ENCODE measurements at places on chromosomes 12 and 14.

DNA sequence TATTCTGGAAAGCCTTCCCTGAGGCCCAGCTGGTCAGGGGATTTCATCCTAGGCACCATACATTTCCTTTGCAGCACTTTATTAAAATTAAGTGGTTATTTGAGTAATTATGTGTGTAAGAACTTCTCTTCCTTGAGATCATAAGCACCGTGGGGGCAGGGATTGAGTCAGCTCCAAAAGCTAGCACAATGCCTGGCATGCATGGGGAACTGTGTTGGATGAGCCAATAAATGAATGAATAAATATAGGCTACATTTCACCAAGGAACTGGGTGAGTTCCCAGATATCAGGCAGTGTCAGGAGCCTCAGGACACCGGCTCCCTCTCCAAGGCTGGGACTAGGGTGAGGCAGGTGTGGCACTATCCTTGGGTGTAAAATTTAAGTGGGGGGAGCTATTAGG is 82.8 kb upstream of the FBXO21 start:
- no peak for DNase-seq

- DNase-seq = no peak
Observed at GRCh38 chr14:72554994-72555608, 338.8 kb downstream of the DPF3 start.

DNA sequence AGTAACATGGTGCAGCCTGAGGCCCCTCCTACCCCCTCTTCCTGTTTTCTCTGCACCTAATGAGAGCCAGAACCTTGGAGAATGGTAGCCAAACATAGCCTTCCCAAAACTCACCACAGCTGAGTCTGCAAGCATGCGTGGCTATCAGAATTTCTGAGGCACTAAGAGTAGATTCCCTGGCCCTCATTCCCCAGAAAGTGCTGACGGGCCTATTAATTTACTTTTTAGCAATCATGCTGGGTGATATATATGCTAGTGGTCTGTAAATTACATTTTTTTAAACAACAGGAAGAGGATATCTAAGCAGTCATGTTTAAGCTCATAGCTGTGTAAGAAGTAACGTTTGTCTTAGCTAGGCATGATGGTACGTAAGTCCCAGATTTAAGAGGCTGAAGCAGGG is 30.4 kb downstream of the KANSL2 start:
- no peak for DNase-seq

DNA sequence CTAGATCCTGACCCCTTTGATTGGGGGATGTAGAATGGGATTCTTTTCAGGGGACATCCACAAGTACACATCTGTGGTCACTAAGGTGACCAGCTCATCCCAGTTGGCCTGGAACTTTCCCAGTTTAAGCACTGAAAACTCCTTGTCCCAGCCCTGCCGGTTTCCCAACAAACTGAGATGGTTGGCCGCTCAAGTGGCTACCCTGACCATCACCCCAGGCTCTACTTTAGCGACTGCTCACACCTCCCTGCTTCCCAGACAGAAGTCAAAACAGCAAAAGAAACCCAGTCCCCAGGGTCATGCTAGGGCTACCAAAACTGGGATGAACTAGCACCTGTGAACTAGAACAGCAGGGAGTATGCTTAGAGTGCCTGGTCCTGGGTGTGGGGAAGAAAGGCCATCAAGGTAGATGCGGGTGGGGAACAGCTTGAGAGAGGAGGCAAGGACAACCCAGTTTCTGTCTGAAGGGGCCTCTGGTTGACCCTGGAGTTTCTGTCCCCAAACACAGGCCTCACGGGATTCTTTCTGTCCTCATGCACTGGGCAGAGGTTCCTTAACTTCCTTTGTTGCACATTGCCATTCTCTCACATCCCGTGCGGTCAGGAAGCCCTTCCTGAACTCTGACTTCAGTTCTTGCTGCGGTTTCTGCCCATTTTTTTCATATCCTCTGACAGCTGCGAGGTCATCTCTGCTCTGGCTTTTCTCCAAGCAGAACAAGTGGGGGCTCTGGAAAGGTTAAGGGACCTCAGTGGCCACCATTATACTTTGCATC is 1.6 kb downstream of the LTB4R start:
- no peak for DNase-seq

GRCh38 chr14:103131580-103131979 is 8.3 kb downstream of the TNFAIP2 start:
- DNase-seq = no peak

GRCh38 chr12:52024845-52025230 is 18.1 kb downstream of the TAMALIN start:
- DNase-seq = peak; percentile 26

- no peak for DNase-seq
Observed at GRCh38 chr12:6927379-6928021, at the start of gene ATN1. ATN1 (plus strand) TSS chr12:6927959; CDS start chr12:6934002, 6,043 bp downstream.

DNA sequence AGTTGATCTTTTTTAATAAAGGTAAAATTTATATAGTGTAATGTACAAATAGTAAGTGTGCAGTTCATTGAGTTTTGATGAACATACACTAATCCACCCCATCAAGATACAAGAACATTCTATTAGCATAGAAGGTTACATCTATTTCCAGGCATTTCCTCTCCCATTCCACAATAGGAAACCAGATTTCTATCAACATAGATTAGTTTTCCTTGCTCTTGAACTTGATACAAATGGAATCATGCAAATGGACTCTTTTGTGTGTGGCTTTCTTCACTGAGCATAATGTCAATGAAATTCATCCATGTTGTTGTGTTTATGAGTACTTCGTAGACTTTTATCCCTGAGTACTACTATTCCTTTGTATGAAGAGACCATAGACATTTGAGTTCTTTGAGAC is 10.8 kb downstream of the STYX start:
- DNase-seq = no peak

DNA sequence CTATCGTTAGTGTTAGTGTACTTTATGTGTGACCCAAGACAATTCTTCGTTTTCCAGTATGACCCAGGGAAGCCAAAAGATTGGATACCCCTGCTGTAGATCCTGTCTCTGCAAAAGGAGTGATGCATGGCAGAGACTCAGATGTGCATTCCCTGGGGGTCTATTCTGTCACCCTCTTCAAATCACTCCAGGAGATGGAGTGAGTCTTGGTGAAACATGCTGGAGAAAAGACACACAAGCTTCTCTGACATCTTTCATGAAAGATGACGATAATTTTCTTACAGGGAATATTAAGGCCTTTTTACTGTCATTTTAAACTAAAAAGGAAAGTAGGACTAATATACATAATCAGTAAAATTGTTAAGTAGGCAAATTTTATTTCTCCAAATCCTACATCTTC is 437.9 kb upstream of the SOX5 start:
- DNase-seq = no peak

- DNase-seq = no peak
Observed at GRCh38 chr12:93015871-93016751, 87.0 kb upstream of the EEA1 start.

- DNase-seq = no peak
Observed at GRCh38 chr14:76337635-76338545, 38.0 kb upstream of the ESRRB start.

- no peak for DNase-seq
Observed at GRCh38 chr12:52632656-52633055, 14.3 kb upstream of the KRT73 start.

GRCh38 chr14:105092171-105093037 is 27.2 kb upstream of the GPR132 start:
- DNase-seq = no peak

- DNase-seq = no peak
Observed at GRCh38 chr12:132071830-132072384, 72.2 kb downstream of the DDX51 start.

GRCh38 chr12:57545809-57546437 is 1.1 kb downstream of the DCTN2 start:
- DNase-seq = no peak

DNA sequence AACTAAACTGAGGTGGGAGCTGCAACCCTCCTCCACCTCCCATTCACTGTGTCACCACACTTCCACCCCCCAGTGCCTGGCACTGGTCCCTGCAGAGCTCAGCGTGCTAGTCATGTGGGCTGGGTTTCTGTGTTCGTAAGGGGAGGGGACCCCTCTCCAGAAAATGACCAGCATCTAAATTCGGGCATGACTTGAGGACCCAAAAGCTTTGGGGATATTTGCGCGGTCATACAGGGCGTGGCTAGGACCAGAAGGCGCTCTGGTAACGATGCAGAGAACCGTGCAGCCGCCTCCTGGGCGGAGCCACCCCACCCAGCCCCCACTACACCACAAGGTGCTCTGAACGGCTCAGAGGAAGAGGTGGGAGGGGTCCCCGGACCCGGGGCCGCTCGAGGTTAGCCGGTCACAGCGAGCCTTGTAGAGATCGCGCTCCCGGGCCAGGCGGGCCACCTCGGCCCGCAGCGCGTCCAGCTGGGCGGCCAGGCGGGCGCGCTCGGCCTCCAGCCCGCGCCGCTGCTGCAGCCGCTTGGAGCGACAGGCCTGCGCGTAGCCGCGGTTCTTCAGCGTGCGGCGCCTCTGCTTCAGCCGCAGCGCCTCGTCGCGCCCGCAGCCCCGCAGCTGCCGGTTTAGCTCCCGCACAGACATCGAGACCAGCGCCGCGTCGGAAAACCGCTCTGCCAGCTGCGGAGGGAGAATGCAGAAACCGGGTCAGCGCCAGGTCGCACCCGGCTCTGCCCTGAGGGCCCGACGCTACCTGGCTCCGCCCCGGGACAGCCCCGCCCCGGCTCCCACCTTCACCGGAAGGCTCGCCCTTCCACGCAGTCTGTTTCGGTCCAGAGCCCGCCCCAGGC is 9.8 kb downstream of the CPNE6 start:
- no peak for DNase-seq

GRCh38 chr12:99444859-99445316 is 202.7 kb upstream of the GARIN6 start:
- no peak for DNase-seq

DNA sequence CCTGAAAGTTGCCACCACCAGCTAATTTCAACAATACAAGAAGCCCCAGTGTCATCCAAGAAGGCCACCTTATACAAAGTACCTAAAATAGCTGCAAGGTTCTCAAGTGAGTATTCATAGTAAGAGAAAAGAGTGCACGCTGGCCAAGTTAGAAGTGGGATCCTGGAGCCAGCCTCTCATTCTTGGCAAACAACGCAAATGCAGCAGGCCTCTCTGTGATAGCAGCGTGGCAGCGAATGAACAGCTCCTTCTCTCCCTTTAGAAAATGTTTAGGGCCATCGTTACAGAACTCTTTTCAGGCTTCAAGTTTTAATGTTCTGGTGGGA is 78.0 kb upstream of the IFNG-AS1 start:
- no peak for DNase-seq

- DNase-seq = no peak
Observed at GRCh38 chr14:86935241-86935885, 1057.6 kb downstream of the GALC start.

DNA sequence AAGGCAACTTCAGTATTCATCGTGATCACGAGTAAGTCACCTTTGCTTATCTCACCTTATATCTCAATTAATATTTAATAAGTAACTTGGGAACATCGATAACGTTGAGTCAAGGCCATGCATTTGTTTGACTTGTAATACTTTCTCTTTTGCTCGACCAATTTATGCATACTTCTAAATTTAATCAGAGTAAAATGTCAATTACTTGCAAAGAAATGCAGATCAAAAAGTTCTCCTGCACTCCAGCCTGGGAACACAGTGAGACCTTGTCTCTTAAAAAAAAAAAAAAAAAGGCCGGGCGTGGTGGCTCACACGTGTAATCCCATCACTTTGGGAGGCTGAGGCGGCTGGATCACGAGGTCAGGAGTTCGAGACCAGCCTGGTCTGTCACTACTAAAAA is 11.8 kb upstream of the HIP1R start:
- no peak for DNase-seq

DNA sequence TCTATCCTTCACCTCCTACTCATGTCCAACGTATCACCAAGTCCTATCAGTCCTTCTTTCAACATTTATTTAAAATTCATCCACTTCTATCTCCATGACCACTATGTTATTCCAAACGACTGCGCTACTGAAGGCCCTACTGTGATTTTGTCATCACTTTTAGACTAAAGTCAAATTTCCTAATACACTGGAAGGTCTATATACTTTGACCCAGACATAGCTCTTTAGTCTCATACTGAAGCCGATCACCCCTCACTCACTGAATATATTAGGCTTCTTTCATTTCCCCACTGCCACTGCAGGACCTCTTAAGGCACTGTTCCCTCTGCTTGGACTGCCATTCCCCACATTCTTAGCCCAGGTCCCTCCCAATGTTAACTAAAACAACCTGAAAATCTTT is 25.6 kb downstream of the SLC38A4 start:
- DNase-seq = no peak

GRCh38 chr12:43278541-43278832 is 273.5 kb downstream of the ADAMTS20 start:
- DNase-seq = no peak

- no peak for DNase-seq
Observed at GRCh38 chr14:100796946-100797345, 29.0 kb upstream of the MEG3 start.

- DNase-seq = no peak
Observed at GRCh38 chr14:67668559-67668958, 5.9 kb downstream of the VTI1B start.

DNA sequence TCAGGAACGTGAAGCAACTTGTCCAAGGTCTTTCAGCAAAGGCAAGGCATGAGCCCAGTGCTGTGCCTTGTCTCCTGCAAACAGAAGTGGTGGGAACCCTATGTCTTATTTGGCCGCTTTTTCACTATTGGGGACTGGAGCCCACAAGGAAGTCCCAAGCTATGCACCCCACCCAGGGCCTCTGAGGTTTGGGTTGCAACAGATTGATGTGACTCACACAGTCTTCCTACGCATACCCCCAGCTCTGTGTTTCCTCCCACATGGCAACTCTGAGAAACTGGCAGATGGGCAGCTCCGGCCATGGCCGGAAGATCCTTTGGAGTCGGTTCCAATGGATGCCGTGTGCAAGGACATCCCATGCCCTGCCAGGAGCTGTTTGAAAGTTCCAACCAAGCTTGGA is 28.3 kb upstream of the CMKLR1 start:
- DNase-seq = no peak

- no peak for DNase-seq
Observed at GRCh38 chr12:108967869-108968540, 52.9 kb downstream of the SVOP start.

GRCh38 chr14:104185916-104186495 is 47.6 kb downstream of the KIF26A start:
- no peak for DNase-seq

DNA sequence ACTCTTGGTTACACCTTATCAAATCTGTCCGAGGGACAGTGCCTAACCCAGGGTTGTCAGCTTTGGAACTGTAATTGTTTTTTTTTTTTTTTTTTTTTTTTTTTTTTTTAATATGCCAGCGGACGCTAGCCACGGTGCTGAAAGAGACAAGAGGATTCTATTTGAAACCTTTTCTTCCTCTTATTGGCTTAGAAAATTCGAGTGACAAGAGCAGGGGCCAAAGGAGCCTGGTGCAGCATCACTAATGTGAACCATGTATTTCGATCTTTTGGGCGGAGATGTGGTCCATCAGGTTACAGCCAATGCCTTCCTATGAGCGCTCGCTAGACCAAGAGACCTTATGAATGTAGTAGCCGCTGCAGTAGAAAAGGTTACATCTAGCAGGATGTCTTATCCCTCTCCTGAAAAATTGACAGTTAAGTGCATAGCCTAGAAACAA is 922 bp downstream of the PTPRR start:
- DNase-seq = no peak

- no peak for DNase-seq
Observed at GRCh38 chr14:89339579-89339978, 77.5 kb downstream of the FOXN3 start.

Measured in hematopoietic multipotent progenitor cell treated with erythropoietin and hydrocortisone succinate and interleukin-3 and kit ligand, for 17 days (in vitro differentiated cells).